ENCODE measurements at places on chromosomes 4 and X.

DNA sequence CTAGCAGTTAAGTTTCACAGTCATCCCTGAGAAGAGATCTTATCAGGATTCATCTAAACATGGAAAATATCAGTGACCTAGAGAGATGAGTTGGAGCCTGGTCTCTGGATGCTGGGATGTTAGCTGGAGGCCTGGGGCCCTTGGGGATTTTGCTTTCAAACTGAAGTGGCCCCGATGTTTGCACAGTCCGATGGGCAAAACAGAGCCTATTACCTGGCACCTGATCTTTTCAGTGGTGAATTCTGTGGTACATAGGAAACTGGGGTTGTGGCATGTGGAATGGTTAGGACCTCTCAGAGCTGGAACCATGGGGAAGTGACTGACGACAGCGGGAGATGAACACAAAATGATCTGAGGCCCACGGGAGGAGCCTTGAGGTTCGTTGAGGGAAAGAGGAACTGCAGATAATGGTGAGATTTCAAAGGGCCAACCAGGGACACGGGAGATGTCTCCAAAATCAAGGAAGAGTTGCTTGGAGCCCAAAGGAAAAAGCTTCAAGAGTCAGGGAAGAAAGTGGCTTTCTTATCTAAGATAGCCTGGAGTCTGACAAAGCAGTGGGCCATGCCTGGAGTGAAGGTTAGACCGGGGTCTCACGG, 17.8 kb upstream of the TENM3 start:
- DNase-seq: no peak

GRCh38 chrX:106612393-106612763, 600 bp downstream of the RADX start:
- peak; percentile 4 for DNase-seq

GRCh38 chr4:101018836-101019235, 328.5 kb downstream of the PPP3CA start:
- DNase-seq: no peak

DNA sequence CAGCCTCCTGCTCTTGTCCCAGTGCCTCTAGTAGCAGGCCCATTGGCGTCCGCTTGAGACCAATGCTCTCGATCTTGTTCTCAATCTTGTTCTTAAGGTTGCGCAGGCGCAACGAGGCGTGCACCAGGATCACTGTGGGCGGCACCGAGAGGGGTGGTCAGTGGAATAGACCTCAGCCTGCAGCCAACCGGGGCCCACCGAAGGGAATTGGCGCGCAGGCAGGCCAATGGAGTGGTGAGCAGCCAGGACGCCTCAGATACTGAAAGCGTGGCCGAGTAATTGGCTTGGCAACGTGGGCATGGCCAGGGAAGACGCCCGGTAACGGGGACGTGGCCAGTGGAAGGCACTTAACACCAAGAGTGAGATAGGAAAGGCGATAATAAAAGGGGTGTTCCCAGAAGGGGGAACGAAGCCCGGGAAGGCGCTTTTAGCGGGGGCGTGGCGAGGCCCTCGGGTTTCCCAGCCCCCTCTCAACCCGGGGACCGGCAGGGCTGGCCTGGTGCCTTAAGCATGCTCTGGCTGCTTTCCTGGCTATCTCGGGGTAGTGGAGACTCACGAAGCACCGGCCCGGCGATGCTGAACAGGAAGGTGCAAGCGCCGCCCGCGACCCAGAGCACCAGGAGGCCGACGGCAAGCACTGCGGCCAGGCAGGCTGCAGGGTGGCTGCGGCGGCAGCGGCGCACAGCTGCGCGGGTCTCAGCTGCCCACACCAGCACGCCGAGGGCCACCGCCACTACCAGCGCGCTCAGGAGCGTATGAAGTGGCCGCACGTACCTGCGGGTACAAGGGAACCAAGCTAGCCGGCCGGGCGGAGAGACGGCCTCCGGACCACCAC, 1.7 kb downstream of the PRAF2 start:
- no peak for DNase-seq

GRCh38 chrX:107448998-107449835, at the start of gene FRMPD3:
TSS of gene FRMPD3 (plus strand) at chrX:107449652. CDS start at chrX:107526589, 76,937 bp downstream.
- DNase-seq: no peak

- peak; percentile 85 for DNase-seq
Measured at GRCh38 chr4:75248770-75249407, 265.3 kb downstream of the RCHY1 start.

DNA sequence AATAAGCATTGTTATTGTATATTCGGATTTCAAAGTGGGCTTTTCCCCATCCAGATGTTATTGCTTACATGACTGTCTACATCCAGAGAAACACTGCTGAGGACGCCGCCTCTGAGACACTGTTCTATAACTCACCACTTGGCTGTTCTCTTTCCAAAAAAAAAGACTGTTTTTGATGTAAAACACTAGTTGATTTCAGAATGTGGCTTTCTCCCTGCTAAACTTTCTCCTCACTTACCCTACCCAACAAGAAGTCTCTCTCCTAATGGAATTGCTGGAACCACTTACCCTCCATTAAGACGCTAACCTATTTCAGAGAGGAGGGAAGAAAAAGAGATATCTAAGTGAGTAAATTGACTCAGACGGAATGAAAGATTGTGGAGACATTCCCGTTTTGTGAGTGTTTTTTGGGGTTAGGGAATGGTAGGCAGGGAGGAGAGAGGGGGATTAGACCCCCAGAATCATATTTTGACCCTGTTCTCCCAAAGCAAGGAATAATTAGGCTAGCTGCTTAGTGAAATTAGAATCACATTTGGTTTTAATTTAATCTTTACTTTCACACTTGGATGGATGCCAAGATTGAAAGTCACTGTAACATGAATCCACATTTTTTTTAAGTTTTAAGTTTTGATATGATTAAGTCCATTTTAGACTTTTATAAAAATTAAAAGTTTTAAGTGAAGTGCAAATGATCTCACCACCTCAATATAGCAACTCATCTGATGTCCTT, 174.9 kb downstream of the CHIC2 start:
- DNase-seq: no peak

GRCh38 chrX:13175056-13175455, 130.6 kb upstream of the FAM9C start:
- DNase-seq: no peak

DNA sequence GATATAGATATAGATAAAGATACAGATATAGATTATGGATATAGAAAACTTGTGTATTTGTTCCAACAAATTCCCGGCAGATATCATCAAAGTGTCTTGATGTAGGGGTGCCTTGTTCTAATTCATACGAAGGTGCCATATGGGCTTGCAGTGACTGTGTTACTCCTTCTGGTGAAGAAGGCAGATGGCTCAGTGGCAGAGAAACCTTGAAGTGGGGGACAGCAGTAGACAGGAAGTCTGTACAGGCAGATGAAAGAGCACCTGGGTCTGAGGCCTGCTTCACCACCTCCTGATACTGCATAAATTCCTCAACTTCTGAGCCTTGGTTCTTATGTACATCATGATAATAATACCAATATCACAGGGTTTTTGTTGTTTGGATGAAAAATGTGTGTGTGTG, 179.5 kb upstream of the GATB start:
- no peak for DNase-seq

GRCh38 chr4:175561696-175562095, 250.4 kb downstream of the GPM6A start:
- DNase-seq: no peak

GRCh38 chr4:31667686-31668085, 947.5 kb downstream of the PCDH7 start:
- no peak for DNase-seq

DNA sequence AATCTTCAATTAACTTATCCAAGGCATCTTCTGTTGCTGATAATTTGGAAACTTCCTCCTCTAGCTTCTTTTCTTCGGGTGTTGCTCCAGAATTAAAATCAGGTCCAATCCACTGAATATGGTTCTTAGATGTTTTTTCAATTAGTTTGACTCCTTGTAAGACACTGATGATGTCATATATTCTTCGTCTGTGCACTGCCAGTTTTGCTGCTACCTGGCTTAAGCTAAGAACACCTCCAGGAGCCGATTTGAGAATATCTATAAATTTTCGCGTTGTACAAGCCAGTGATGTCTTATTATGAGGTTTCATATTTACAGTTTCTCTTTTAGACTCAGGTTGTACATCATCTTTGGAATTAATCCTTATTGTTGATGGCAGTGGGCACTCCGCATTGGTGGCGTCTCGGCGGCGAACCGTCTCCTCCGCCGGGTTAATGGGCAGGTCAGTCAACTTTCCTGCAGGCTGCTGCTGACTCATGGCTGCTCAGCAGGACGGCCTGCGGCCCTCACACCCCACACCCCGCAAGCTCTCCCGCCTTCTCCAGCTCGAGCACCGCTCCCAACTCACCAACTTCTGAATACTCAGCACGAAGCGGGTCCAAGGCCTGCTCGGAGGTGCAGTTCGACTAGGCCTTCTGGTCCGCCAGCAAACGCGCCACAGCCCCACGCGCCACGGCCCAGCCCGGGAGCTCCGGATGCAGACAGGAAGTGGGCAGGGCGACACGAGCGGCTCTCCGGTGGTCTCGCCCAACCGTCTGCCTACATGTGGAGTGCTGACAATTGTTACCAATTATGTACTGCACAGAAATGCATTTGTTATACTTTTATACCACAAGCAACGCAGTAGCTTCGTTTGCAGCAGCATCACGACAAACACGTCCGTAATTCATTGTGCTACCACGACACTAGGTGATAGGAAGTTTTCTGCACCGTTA, 49.2 kb upstream of the FHL1 start:
- no peak for DNase-seq

- no peak for DNase-seq
Measured at GRCh38 chr4:174207367-174207766, 76.1 kb downstream of the FBXO8 start.
